Activated T-helper 1 cell treated with Interleukin-2 at 50 U/mL for 16 hours (primary cell): ENCODE measurements at places on chromosomes 16 and 17.

GRCh38 chr17:60671482-60671881 is 6.2 kb upstream of the BCAS3 start:
- no peak for DNase-seq

GRCh38 chr17:79562192-79562930 is 48.5 kb downstream of the RBFOX3 start:
- no peak for DNase-seq

DNA sequence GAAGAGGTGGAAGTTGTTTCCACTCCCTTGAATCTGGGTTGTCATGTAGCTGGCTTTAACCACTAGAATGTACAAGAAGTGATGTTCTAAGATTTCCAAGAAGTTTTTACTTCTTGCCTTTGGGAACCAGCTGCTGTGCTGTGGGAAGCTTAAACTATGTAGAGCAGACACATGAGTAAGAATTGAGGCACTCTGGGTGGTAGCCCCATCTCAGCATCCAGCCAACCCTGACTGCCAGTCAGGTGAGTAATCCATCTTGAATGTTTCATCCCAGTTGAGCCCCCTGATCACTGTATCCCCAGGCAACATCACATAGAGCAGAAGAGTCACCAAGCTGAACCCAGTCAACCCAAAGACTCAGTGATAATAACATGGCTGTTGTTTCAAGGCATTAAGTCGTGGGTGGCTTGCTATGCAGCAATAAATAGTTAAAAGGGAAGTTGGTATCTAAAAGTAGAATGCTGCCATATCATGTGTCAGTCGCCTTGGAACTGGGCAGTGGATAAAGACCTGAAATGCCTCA is 62.8 kb upstream of the GPR139 start:
- no peak for DNase-seq

DNA sequence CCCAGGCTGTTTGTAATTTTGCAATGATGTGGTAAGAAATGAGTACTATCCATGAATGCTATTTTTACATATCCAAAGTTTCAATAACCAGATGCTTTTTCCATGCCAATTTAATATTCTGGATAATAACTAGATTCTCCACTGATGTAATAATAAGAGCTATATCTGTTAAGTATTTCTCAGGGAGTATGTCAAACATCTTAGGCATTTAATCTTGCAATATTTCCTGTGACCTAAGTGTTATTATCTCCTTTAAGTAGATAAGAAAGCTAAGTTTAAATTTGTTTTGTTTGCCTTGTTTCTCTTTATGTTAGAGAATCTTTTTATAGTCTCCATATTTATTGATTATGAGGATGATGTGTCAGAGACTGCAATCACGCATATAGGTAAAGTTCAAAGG is 32.3 kb upstream of the HS3ST3A1 start:
- DNase-seq: no peak

- no peak for DNase-seq
Measured at GRCh38 chr17:28258347-28258887, 60.6 kb upstream of the TMEM97 start.

DNA sequence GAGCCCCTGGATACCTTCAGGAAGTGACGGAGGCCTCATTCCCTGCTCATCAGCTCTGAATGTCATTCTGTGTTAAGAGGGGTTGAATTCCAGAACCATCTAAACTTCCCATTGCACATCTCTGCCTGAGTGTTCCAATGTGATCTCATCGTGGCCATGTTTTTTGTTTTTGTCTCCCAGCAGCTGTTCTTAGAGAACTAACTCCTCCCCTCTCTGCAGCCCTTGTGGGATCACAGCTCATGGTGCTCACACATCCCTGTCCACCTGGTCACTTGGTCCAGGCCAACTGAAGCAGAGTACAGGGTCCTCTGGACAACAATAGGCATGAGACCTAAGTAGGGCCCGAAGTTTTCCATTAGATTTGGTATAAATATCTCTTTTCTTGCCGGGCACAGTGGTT is 6.0 kb upstream of the SYT17 start:
- DNase-seq: no peak

DNA sequence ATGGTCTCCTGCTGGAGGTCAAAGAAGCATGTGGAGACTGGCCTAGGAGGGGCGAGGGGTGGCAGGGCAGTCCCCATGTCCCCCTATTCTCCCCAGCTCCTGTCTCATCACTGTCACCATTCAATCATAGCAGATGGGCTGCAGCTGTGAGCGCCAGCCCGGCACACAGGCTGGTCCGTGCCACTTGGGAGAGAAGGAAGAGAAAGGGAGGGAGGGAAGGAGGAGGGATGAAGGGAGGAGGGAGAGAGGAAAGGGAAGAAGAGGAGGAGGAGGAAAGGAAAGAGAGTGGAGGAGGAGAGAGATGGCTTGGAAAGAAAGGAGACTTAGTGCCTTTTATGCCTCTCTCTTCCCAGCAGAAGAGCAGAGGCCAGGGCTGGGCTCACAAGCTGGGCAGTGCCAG is 12.4 kb downstream of the NEUROD2 start:
- no peak for DNase-seq

- DNase-seq: no peak
Measured at GRCh38 chr16:53913920-53914319, 210.0 kb downstream of the FTO start.

DNA sequence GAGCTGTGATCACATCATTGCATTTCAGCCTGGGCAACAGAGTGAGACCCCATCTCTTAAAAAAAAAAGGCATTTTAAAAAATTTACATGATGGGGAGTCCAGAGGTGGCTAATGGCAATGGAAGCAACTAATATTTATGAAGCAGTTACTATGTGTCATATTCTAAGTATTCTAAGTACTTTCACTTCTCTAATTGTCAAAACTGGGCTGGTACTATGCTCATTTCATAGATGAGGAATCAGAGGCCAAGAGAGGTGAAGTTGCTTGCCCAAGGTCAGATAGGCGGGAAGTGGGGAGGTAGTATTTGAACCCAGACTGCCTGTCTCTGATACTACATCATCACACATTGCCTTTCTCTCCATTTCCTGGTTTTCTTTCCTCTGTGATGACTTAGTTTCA is 50.7 kb downstream of the SLC5A11 start:
- no peak for DNase-seq

GRCh38 chr17:61219460-61219859 is 180.2 kb upstream of the TBX2 start:
- DNase-seq: no peak

GRCh38 chr16:22372882-22373661 is 1.3 kb downstream of the CDR2 start:
- no peak for DNase-seq

GRCh38 chr17:47272491-47272890 is 18.9 kb downstream of the ITGB3 start:
- no peak for DNase-seq

GRCh38 chr16:9139965-9140364 is 48.5 kb downstream of the HAPSTR1 start:
- no peak for DNase-seq

DNA sequence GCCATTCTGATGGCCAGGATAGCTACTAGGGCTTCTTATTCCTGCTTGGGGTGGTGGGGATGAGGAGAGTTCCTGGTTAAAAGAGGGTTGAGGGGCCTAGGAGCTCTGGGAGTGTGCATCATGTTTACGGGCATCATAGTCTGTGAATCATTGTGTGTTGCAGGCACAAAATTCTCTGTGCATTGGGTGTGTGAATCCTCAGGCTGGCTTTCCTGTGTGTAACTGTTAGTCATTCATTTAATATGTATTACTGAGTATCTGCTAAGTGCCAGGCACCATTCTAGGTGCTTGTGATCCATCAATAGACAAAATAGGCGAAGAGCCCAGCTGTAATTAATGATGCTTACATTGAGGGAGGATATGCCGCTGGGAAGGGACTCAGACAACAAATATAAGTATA is 5.8 kb downstream of the PPY start:
- DNase-seq: no peak

- DNase-seq: no peak
Measured at GRCh38 chr17:38890410-38890746, 20.5 kb downstream of the LASP1 start.

DNA sequence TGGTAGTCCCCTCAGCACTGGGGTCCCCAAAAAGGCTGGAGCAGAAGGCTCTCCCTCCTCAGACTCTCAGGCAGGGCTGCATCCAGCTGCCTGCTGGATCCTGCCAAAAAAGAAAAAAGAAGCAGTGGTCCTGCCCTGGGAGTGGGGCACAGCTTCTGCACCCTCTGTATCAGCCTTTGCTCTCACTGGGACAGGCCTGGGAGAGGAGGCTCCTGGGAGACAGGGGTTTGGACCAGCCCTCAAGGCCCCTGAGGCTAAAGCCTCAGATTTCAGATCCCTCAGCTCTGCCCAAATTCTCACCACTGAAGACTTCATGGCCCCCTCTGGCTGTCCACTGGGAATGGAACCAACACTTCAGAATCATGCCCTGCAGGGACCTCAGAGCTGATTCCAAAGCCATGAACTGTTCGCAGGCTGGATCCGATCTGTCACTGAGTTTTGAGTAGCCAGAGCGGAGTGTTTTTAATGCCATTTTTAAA is 96.9 kb downstream of the C16orf78 start:
- DNase-seq: no peak

- DNase-seq: peak; percentile 53
Measured at GRCh38 chr17:75843577-75844529, at the start of gene UNC13D. Gene UNC13D (minus strand): TSS chr17:75844404. CDS start chr17:75844337, 67 bp downstream.

DNA sequence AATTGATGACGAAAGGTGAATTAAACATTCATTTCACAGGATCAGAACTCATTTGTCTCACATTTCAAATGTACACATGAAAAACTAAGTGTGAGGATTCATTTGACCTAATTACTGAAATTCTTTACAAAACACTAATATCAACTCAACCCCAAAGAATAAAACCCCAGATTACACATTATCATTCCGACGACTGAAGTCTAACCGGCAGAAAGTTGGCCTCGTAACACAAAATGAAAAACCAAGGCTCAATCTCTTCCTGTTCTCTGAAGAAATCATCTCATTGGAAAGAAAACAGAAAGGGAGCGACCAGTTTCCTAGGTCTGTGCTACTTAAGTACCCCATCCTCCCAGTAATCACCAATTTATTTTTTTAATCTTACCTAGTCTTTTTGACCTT is 1.8 kb downstream of the JPT1 start:
- DNase-seq: no peak

- DNase-seq: no peak
Measured at GRCh38 chr17:64547319-64547718, 40.5 kb downstream of the CEP95 start.

DNA sequence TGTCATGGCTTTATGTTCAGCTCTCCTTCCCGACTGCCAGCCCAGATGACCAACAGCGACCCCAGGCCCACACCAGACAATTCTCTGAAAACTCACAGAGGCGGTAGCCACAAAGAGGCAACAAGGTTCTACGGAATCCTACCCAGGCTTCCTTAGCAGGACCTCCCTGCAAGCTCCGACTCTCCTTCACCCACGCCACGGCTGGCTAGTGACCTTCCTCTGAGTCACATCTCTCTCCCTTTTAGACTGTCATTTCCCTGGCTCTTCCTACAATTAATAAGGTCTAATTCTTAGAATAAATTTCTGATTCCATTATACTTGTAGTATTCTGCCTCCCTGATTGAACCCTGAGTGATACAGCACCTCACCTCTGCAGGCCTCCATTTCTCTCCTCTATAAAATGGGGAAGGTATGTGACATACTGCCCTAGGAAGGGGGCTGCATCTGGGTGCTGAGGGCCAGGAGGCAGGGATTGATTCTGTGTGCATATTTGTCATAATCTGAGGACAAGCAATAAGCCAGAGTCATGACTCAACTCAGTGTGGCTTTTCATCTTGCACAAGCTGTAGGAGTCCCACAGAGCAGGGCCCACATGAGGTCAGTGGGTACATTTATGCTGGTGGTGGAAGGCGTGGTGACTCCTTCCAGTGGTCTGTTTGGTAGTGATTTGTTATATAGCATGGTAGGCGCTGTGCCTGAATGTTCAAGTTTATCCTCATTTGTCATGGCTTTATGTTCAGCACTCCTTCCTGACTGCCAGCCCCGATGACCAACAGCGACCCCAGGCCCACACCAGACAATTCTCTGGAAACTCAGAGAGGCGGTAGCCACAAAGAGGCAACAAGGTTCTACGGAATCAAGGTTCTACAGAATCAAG is 46.2 kb downstream of the SMPD3 start:
- no peak for DNase-seq

DNA sequence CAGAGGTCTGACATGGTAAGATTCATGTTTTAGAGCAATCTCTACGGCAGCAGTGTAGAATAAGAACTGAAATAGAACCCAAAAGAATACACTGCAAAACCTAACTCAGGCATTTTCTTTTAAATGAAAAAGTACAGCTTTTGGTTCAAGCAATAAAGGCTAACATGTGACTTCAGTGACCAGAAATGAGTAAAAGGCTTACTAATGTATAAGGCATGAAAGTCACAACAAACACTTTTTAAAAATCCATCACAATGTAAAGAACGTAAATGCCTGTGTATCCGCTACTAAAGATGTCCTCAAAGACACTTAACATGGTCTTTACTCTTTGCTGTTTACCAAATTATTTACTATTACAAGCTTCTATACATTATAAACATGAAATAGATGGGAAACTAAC is 16.6 kb downstream of the KIAA0753 start:
- no peak for DNase-seq

- no peak for DNase-seq
Measured at GRCh38 chr17:79864147-79864546, 24.9 kb upstream of the CBX4 start.

DNA sequence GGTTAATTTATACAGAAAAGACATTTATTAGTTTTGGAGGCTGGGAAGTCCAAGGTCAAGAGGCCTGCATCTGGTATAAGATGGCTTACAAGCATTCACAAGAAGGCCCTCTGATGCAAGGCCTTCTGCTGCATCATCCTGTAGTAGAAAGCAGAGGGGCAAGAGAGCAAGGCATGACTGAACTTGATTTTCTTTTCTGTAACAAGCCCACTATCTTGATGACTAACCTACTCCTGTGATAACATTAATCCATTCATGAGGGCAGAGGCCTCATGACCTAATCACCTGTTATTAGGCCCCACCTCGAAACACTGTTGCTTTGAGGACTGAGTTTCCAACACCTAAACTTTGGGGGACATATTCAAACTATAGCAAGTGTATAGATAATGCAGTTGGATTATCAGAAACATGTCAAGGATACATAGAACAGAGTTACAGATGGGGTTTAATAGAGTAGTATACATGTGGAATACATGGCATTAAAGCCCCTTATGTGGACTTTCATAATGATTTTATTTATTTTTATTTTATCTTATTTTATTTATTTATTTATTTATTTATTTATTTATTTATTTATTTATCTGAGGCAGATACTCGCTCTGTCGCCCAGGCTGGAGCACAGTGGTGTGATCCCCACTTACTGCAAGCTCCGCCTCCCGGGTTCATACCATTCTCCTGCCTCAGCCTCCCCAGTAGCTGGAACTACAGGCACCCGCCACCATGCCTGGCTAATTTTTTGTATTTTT is 88.2 kb downstream of the CHD9 start:
- DNase-seq: no peak
